ENCODE measurements at places on chromosomes 6 and 20. TPM values are rescaled to one million over a fixed set of nuclear protein-coding genes. Genes with fewer than 3 reads are reported as not detected.

HLA-DQB2 gene
- total RNA-seq, result 0.64 TPM

- peak; percentile 48 for ATAC-seq
Measured at GRCh38 chr6:165181951-165182414, 127.4 kb downstream of the C6orf118 start.

GRCh38 chr6:106728296-106728870 is 99.0 kb downstream of the QRSL1 start:
- no peak for ATAC-seq

DNA sequence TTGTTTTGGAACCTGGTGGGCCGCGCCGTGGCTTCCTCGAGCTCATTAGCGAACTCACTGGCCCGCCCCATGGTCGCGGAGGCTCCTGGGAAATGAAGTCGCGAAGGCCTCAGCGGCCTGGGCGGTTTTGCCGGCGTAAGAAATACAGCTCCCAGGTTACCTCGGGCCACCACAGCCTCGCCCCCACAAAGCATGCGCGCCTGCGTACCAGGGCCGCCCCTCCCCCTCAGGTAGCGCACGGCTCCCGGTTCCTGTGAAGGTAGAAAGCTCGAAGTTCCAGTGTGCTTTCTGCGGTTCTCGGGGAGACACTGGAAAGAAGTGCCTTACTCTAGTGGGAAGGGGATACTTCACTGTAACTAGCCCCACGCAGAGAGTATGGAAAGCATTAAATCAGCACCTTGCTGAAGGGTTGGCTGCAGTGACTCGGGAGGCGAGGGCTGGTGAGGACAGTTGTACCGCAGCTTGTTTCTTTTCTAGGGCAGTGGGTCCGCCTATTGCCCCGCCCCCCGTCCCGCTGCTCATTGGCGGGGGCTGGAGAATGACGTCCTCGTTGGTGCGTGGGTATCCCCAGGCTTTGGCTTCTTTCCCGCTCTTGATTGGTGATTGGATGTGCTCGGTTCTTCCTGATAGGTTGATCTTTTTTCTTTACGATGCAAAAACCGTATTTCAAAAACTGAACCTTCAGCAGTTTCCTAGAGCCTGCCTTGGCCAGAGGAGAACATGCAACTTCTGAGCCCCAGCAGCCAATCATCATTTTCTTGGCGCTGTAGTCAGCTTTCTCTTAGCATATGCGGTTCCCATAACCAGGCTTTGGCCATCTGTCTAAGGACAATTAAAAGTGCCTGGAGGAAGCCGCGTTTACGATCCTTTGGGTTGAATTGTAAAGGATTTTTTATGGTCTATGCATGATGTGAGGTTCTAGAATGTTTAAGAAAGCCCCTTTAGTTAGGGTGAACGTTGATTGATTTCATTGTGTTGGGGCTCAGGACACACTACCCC is at the start of gene CDK19:
Gene CDK19, minus strand, starts transcription at position 59 of the 999 bp plus-strand sequence. CDS start 333 bp downstream, outside the sequence.
- peak; percentile 94 for ATAC-seq

Data from esophagus mucosa (tissue), 1 donor.